ENCODE measurements at places on chromosomes 6 and 20.

DNA sequence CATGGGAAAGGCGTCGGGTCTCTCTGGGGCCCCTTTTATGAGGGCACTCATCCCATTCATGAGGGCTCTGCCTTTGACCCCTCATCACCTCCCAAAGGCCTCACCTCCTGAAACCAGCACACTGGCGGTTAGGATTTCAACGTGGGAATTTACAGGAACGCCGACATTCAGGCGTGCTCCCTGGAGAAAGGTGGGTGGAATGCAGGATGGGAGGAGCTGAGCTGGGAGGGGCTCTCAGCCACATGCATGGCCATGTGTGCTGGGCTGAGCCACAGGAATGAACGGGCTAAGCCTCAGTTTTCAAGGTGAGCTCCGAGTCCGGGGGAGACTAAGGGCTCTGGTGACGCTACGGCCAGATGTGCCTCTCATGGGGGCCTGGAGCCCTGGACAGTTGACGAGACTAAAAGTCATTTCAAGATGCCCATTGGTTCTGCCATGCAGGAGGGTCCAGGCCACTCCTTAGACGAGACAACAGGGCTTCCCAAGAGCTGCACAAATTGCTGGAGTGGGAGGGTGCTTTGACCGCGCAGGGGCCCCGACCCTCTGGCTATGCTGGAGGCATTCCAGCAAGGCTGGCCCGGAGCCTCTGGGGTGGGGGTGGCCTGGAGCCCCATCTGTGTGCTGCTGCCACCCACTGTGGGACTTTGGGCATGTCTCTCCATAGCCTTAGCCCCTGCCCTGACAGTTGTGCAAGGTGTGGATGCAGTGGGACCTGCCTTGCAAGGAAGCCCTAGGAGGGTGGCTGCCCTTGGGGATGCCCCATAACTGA is 3.8 kb upstream of the ARFGAP1 start:
- no peak for DNase-seq

- no peak for DNase-seq
These were observed 619.1 kb upstream of the FLRT3 start for GRCh38 chr20:14956538-14956937.

GRCh38 chr6:57198926-57199636 is 23.0 kb downstream of the RAB23 start:
- peak; percentile 47 for DNase-seq

- DNase-seq, result peak; percentile 41
These were observed 11.0 kb downstream of the TTBK1 start for GRCh38 chr6:43254138-43254817.

DNA sequence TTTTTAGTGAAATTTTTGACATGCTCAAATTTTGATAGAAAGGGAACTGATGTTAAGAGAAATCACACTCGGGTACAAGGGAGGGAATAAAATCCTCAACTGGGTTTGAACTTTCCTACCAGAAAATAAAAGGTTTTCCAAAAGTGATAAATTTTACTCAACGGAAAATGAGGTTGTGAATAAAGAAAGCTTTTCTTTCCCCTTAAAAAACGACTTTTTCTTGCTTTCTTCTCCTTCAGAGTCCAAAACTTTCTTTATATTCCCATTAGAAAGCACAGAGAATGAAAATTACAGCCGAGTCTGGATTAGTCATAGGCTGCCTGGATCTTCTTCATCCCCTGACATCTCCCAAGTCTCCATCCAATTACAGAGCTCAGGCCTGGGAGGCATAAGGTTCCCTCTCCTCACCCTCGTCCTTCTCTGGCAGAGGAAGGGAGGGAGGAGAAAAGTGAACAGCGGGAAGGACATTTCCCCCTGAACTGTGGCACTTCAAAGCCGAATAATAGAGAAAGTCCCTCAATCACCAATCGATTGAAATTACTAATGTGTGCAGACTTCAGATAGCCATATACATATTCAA is 28.1 kb upstream of the QKI start:
- DNase-seq, result no peak

- DNase-seq, result no peak
These were observed 103.7 kb downstream of the SLX4IP start for GRCh38 chr20:10538768-10539167.

DNA sequence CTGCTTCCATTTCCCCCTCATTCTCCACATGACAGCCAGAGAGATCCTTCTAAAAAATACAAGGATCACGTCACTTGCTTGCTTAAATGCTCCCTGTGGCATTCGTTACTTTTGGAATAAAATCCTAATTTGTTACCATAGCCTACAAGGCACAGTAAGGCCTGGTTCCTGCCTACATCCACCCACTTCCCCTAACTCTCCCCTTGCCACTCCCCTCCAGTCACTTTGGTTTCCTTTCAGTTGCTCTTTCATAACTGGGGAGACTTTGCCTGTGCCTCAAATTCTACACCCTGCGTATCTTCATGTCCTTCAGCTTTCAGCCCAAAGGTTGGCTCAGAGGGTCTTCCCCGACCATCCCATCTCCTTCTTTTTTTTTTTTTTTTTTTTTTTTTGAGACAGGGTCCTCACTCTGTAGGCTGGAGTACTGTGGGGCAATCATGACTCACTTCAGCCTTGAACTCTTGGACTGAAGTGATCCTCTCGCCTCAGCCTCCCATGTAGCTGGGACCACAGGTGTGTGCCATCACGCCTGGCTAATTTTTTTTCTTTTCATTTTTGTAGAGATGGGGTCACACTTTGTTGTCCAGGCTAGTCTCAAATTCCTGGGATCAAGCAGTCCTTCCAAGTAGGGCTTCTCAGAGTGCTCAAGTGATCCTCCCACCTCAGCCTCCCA is 12.5 kb downstream of the ID1 start:
- no peak for DNase-seq

DNA sequence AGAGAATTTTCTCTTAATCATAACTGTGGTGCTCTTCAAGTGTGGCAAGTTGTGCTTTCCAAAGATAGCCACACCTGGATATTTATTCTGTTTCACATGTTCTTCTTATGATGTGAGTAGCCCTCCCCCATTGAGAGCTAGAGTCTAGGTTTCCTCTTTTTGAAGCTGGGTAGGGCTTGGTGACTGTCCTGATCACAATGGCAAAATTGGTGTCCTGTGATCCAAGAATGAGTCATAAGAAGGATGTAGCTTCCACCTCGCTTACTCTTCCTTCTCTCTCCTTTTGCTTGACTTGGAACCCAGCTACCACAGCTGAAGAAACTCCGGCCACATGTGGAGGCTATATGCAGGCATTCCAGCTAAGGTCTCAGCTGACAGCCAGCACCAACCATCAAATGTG is 7.4 kb upstream of the IGF2R start:
- DNase-seq, result peak; percentile 31

DNA sequence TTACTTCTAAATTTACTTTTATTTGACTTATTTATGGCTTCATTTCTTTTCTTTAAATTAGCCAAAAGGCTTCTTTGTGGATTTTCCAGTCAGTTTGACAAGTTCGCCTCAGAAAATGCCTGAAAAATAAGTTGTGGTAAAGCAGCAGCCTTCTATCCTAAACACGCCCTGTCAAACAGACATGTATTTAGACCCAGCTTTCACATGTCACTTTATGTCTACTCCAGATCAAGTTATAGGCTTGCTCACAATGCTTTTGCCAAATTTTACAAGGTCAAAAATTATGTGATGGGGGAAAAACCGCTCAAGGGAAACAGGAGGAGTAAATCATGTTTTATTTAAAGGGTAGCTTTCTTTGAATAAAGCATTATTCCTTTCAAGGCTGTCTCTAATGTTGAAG is 615.0 kb downstream of the HDGFL1 start:
- DNase-seq, result no peak

- DNase-seq, result peak; percentile 19
These were observed at the start of gene SRSF12 for GRCh38 chr6:89117211-89118108. TSS of gene SRSF12 (minus strand) at chr6:89118071. CDS start at chr6:89117887, 184 bp downstream.

GRCh38 chr6:56101141-56101553 is 146.2 kb downstream of the COL21A1 start:
- DNase-seq, result peak; percentile 94

DNA sequence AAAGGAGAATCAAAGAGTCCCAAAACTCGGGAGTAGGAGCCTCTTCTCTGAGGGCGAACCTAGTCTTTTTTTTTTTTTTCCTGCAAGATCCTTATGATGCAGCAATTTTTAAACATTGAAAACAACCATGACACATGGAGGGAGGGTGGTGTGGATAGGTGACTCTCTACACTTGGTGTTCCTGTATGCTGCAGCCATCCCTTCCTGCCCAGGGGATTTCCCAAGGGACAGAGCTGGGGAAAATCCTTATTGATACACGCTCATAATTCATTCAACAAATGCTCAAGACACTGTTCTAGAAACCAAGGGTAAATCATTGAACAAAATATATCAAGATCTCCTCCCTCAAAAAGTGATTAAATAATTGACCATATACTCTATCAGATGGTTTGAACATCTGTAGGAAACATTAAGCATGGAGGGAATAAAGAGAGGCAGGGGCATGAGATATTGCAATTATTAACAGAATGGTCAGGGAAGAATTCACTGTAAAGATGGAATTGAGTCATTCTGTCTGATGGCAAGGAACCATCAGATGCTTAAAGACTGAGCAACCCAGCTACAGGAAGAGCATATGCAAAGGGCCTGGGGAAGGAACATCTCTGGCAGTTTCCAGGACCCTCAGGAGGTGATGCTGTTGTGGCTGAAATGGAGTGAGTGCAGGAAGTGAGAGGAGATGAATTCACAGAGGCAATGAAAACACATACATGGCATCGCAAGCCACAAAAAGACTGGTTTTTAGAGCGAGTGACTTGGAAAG is 13.4 kb upstream of the BTN3A3 start:
- no peak for DNase-seq

DNA sequence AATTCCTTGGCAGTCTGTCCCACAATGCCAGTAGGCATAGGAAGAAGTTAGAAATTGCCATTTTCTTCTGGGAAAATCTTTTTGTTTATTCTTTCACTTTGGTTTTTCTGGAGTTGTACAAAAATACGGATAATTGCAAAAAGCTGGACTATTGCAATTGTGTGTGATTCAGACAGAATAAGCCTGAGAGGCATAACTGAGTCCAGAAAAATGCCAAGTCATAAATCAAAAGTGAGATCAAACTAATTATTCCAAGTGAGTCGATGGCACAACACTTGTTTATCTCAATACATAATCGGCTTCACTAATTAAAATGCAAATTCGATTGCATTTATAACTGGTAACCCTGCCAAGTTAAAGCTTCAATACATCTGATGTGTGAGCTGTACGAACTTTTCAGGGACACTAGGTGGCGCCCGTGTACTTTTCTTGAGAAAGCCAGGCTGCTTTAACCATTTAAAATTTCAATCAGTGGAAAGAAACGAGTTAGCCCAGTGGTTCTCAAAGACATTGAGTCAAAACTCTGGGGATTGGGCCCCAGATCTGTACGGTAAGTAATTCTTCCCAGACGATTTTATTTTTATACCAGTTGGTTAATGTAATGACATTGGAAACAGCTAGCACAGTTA is 102.6 kb downstream of the LAMP5 start:
- peak; percentile 66 for DNase-seq

DNA sequence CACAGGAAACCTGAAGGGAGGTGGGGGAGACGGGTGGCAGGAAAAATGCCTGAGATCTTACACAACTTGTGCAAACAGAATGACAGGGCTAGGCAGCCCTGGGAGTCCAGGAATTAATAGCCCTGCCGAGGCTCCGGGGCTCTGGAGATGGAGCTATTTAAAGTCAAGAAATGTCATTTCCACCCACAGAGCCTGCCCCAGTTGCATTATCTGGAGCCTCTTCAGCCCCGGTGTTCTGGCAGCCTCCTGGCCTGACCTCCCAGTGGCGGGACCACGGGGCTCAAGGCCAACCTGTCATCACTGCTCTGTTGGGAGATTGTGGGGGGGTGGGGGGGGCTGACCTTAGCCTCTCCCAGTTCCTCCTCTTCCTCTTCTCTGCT is 28.5 kb upstream of the SCUBE3 start:
- DNase-seq, result peak; percentile 51

GRCh38 chr6:157203764-157204163 is 119.6 kb downstream of the TMEM242 start:
- DNase-seq, result no peak

GRCh38 chr6:73024598-73024997 is 200.7 kb downstream of the KHDC1L start:
- no peak for DNase-seq

DNA sequence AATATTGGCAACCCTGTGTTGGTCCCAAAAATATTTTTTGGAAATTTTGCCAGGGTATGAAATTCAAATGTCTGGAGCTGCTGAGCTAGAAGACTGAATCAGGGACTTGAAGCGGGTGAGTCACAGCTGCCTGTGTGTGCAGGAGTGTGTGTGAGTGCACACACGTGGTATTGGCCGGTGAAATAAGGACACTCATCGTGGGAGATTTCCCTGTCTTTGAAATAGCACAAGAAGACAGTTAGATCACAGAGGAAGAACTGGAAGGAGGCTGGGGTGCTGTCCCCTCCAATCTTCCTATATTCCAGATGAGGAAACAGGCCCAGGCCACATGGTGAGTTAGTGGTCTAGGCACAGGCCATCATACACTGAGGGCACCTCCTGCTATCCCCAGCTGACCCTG is 123.8 kb upstream of the MLN start:
- peak; percentile 72 for DNase-seq

- DNase-seq, result peak; percentile 90
These were observed 161.0 kb downstream of the BACH2 start for GRCh38 chr6:90135667-90136066.

DNA sequence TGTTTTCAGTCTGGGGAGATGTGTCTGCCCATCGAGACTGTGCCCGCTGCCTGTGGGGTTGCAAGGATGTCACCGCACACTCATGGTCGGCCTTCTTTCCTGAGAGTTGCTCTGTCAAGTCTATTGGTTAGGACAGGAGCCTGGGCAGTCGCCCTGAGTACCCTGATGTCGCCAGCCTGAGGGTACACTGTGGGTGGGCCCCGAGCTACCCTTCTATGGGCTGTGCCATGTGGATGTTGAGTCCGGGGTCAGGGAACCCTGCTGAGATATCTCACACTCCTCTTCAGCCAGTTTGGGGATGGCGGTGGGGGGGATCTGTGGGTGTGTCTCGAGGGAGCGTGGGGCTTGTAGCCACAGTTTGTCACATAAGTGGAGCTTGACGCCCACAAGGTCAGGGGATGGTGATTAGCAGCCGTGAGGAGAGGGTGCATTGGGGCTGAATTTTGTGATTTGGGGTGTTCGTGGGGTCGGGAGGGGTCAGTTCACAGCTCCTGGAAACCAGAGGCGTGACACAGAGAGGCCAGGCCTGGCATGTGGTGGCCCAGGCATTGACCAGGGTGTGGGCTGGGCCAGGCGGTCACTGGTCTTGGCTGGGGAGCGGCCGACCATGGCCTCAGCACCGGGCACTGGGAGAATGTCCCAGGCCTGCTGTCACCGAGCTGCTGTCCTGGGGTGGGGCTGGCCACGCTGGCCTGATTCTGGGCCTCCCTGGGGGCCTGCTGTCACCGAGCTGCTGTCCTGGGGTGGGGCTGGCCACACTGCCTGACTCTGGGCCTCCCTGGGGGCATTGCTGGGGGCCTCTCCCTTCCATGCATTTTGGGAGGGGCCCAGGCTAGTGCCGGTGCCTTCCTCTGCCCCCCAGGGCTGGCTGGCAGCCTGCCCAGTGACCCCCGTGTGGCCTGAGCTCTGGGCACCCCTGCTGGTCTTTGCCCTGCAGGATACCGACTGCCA is 1.6 kb upstream of the NPBWR2 start:
- no peak for DNase-seq

- peak; percentile 45 for DNase-seq
These were observed 118.5 kb downstream of the GFRAL start for GRCh38 chr6:55445648-55446204.
